ENCODE measurements at places on chromosomes 1 and 21.

DNA sequence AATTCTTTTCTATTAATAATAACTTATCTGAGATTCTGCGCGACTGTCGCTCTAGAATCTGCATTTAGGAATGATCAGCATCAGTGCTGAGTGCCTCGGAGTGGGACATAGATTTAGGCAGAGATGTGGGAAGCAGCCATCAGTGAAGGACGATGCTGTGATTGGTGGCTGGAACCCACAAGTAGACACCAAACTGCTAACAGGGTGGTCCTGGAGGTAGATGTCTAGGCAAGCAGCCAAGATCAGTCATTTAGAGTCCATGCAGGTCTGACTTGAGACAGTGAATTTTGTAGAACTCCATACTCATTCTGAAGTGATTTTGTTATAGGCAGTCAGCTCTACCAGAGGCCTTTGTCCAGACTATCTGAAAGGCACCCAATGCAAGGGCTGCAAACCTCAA lies 51.8 kb upstream of the LYST start:
- DNase-seq: no peak

DNA sequence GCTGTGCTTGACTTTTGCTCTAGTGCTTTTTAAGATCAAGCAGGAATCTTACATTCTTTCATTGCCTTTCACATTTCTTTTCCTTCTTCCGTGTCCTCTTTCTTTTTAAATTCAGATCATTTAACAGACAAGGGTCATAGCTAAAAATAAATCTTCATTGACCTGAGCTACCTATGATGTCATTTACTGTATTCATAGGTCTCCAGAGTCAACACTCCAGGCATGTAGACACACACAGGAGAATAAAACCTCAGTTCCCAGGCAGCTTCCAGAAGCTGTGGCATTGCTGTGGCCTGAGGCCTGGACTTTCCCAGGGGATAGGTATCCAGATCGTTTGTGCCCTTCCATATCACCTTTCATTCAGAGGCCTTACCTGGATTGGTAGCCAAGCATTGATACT lies 38.5 kb upstream of the ENAH start:
- no peak for DNase-seq

DNA sequence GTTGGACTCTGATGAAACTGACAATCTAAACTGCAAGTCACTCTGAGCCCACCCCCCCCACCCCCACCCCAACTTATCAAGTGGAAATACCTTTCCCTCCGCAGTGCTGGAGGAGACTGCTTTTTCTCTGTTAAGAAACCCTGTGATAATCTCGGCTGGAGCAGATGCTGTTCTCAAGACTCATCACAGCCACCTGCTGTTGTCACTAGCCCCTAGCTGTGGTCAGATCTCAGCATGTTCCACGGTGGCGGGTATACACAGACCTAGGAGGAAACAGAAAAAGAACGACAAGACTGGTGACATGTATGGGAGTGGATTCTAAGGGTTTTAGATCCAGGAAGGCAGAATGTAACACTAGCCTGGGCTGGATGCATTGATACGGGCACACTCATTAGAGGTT lies 2.3 kb downstream of the ACTL8 start:
- no peak for DNase-seq

DNA sequence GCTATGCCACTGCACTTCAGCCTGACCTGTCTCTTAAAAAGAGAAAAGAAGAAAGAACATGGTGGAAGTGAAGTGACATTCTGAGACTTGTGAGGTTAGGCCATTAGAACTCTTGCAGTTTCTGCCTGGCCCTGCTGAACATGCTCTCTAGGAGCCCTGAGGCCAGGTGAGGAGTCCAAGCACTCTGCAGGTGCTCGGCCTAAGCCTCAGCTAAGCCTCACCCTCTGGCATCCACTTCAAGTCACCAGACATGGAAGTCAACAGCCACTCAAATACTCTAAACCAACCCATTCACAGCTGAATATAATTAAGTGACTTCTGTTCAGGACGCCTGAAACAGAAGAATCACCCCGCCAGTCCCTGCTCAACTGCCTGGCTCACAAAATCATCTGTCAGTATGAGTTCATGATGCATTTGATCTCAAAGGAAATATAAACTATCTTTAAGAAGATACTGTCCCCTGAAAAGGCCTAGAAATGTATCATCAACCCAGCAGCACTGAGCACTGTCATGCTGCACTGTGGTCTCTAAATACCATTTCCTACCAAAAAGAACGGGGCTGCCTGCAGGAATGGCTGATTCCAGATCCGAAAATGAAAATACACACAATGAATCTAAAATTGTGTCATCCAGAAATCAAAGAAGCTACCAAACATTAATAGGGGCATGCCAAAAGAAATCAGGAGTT lies 118.8 kb downstream of the PSMG1 start:
- DNase-seq: no peak

GRCh38 chr1:154987326-154987725 lies 4.2 kb downstream of the FLAD1 start:
- DNase-seq: no peak

GRCh38 chr1:36464605-36465393 lies 615 bp upstream of the MRPS15 start:
- no peak for DNase-seq

- no peak for DNase-seq
Measured at GRCh38 chr1:235887676-235888075, 21.0 kb upstream of the LYST start.

DNA sequence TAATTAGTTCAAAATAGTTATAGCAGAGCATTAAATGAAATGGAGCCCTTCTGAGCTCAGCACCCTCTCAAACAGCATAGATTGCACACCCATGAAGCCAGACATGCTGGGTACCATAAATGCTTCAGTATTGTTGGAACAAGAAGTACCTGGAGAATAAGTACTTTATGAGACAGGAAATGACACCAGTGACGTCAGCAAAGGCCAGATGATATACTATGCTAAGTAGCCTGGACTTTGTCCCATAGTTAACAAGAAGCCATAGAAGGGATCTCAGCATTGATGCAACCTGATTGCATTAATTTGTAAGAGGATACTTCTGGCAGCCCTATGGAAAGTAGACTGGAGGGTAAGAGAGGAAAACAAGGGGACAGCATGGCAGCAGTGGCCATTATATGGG lies 16.3 kb upstream of the GADD45A start:
- no peak for DNase-seq

- no peak for DNase-seq
Measured at GRCh38 chr1:152640351-152640750, 17.4 kb upstream of the LCE3A start.

DNA sequence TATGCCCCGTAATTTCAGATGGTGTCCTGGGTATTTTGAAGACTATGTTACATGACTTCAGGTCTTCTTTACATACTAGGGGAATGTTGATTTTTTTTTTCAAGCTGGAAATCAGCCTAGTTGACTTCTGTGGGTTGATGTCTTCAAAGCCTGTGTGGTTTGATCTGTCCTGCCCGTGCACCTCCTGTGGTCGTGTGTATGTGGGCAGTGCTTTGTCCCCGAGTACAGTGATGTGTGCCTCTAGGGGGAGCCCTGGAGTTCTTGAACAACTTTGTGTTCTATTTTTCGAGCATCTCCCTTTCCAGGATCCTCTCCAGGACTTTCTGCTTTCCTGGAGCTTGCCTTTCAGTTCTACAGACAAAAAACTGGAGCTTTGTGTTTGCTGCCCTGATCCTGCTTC lies 28.9 kb downstream of the OBSCN start:
- DNase-seq: no peak

- no peak for DNase-seq
Measured at GRCh38 chr1:2645143-2645542, 12.3 kb upstream of the MMEL1 start.

DNA sequence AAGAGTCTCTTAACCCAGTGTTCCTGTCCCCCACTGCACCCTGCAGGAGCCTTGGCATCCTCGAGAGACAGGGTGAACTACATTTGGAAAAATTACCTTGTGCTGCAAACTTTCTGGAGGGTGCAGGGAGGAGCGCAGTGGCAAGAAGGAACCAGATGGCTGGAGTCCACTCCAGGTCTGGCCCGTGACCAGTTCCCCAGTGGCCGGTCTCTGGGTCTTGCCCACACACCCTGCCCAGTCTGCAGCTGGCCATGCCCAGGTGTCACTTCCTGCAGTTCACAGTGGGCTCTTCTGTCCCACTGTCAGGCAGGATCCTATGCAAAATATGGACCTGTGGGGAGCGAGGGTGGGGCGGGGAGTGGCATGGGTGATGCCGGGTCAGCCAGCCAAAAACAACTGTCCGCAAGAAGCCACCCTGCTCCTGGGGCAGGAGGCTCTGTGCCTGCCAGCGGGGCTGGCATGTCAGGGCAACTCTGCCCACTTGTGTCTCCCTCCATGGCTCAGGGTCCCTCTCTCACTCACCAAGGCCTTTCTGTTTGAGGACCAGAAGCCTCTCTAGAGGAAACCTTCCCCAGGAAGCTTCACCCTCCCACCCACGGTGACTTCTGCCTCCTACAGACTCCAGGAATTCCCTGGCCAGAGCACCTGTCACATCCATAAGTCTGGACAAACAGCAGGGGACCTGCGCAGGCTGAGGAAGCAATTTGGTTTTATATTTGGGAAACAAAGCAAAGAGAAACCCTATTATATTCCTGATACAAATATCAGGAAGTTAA lies 55.6 kb downstream of the KIF21B start:
- no peak for DNase-seq

- no peak for DNase-seq
Measured at GRCh38 chr1:220769205-220769604, 17.5 kb upstream of the MTARC1 start.

- no peak for DNase-seq
Measured at GRCh38 chr21:43603233-43603626, 56.1 kb downstream of the HSF2BP start.

- no peak for DNase-seq
Measured at GRCh38 chr1:108140936-108141335, 59.2 kb downstream of the SLC25A24 start.

DNA sequence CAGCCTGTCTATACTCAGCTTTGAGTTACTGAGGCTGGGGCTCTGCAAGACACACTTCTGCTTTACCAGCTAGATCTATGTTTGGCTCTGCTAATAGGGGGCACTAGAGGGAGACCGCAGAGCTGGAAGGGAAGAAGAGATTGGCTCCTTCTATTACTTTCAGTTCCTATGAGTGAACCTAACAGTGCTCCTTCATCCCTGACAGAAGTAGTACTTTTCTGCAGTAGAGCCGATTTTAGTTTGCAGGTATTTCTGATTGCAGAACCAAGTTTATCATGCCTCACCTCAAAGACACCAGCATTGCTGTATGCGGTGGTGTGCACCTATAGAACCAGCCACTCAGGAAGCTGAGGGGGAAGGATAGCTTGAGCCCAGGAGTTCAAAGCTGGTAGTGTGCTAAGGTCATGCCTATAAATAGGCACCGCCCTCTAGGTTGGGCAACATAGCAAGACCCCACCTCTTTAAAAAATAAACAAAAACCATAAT lies 5.7 kb upstream of the ZDHHC18 start:
- no peak for DNase-seq

DNA sequence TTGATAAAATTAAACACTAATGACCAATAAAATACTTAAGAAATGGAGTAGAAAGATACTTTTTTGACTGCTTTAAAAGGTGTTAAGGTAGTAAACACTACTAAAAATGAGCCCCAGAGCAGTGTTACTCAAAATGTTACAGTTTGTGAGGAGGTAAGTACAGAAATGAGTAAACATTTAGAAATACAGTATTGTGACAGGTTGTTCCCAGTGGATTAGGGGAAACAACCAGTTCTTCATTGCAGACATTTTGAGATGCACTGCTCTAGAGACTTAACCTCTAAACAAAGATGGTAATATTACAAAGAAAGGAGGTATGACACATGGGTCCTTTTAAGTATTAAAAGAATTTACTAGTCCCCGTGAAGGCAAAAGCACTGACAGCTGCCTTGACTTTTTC lies 12.7 kb downstream of the DHX9 start:
- DNase-seq: no peak

DNA sequence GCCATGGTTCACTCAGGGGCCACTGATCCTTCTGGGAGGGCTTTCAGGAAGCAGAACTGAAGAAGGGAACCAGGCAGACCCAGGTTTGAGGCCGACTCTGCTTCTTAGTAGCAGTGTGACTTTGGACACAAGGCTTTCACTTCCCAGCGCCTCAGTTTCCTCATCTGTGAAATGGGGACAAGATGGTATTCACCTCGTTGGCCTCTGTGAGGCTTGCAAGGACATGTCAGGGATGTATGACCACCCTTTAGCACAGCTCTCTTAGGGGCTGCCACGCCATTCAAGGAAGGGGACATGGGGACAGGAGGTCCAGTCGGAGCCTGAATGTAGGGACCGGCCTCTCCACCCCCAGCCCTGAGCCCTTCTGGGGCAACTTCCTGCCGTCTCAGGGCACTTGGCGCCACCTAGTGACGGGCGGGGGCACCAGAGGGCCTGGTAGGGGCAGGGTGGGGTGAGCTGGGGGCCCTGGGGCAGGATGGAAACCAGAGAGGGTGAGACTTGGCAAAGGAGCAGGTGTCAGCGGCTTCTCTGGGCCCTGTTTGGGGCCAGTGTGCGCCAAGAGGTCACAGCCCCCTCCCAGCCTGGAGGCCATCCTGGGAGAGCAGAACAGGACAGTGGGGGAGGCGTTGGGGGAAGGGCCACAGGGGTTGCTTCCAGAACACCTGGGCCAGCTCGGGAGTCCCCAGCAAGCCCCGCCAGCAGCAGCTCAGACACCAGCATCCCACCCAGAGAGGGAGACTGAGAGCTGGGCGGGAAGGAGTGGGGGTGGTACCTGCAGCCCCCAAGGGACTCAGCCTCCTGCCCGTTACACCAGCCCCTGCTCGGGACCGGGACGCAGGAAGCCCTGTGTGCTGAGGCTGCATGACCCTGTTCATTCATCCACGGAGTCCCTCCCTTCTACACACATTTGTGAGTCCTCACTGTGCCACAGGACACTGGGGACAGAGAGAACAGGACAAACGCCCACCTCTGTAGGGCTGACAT lies 102.5 kb upstream of the TARDBP start:
- peak; percentile 71 for DNase-seq

All from stimulated activated CD8-positive, alpha-beta memory T cell treated with anti-CD3 and anti-CD28 coated beads, Interleukin-2, amount 100 ng/mL, for 48 hours (primary cell).